ENCODE measurements at places on chromosomes 6 and 20.
A peak's percentile ranks its signal among the peaks of the same experiment; 100 is the strongest.

GRCh38 chr6:53282741-53283140, 66.0 kb downstream of the ELOVL5 start:
- no peak for DNase-seq

DNA sequence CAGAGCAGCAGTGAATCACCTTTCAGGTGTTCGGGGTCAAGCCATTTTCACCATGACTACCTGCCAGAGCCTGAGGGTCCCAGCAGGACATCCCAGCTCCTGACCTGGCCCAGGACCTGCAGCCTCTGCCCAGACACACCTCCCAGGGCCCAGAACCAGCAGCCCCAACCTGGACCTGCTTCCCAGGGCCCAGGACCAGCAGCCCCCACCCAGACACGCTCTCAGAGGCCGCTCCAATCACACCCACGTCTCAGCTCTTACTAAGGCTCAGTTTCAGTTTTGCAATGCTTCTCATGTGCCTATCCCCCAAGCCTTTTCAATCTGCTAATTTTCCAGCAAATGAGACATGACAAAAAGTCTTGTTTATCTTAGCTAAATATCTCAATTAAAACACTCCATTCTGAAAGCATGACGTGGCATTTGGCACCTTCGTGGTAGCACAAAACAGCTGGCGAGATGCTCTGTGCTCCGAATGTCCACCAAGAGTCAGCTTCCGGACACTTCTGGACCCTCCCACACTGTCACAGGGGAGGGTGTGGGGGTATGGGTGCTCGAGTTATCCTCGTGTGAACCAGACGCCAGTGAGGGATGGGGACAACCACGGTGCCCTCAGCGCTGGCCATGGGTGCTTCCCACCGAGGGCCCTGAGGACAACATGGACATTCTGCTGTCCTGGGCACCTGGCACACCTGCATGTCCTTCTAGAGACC, 253.2 kb downstream of the DLL1 start:
- DNase-seq: no peak

GRCh38 chr6:37021356-37022129, 16.1 kb downstream of the FGD2 start:
- peak; percentile 15 for DNase-seq

- no peak for DNase-seq
Measured at GRCh38 chr20:56924292-56925081, 295.4 kb downstream of the TFAP2C start.

GRCh38 chr20:33719277-33719988, 677 bp downstream of the PXMP4 start:
- DNase-seq: no peak

- DNase-seq: no peak
Measured at GRCh38 chr20:9186396-9186795, 117.5 kb downstream of the PLCB4 start.

GRCh38 chr6:126461045-126461444, 121.1 kb downstream of the CENPW start:
- DNase-seq: no peak

GRCh38 chr6:154403788-154404187, 47.2 kb upstream of the IPCEF1 start:
- no peak for DNase-seq

- no peak for DNase-seq
Measured at GRCh38 chr20:10427060-10427692, 6.8 kb downstream of the MKKS start.

- DNase-seq: no peak
Measured at GRCh38 chr20:59823491-59824259, 109.8 kb downstream of the SYCP2 start.

DNA sequence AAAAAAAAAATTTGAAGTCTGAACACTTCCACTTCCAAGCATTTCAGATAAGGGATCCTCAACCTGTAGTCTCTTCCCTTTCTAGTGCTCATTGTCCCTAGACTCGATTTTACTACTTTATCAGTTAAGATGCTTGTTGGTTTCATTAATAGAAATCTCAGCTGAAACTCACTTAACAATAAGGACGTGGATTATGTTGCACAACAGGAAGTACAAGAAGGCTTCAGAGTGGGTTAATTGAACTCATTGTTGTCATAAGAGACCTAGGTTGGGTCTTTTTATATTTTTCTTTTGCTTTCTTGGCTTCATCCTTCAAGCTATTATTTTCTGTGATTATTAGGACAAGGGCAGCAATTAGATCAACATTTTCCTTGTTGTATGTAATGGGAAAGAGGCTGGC, 175.2 kb downstream of the CDKAL1 start:
- no peak for DNase-seq

GRCh38 chr6:122393351-122393896, 6.0 kb upstream of the HSF2 start:
- no peak for DNase-seq

GRCh38 chr6:128508588-128509296, 11.7 kb downstream of the PTPRK start:
- DNase-seq: peak; percentile 93

- DNase-seq: peak; percentile 97
Measured at GRCh38 chr6:142416179-142416578, 114.4 kb downstream of the ADGRG6 start.

DNA sequence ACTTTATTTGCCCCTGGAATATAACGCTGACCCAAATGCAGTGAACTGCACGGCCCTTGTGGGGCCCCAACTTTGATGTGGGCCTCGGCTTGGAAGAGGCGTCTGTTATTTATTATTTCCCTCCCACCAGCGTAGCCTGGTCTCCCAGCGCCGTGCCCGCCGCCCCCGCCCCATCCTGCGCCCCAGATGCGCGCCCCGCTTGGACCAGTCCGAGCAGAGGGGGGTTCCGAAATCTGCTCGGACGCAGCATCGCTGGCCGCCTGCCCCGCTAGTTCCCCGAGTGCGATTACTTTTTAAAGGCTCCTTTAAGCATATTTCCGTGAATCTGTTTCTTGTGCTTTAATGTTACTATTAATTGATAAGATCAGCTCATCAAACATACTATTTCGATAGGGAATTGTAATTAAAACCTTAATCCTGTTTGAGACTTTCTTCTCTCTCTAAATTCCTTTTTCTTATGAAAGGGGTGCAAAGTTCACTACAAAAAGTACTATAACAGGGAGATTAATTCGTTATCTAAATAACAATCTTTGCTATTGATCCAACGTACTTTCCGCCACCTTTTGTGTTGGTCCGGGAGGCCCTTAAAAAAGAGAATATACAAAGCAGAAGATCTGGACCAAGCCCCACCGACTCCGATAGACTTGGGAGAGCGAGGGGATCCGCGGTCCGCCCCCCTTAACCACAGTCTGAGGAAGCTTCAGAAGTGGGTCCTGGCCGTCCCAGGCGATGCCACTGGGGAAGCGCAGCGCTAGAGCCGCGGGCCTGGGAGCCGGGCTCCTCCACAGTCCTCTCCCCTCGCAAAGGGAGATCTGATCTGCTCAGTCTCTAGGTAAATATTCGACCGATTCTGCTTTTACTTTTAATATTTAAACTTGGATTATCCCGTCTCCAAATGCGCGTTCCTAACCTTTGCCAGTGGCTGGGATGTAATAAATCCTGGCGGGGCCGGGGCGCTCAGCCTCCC, 10.2 kb downstream of the POU3F2 start:
- no peak for DNase-seq

DNA sequence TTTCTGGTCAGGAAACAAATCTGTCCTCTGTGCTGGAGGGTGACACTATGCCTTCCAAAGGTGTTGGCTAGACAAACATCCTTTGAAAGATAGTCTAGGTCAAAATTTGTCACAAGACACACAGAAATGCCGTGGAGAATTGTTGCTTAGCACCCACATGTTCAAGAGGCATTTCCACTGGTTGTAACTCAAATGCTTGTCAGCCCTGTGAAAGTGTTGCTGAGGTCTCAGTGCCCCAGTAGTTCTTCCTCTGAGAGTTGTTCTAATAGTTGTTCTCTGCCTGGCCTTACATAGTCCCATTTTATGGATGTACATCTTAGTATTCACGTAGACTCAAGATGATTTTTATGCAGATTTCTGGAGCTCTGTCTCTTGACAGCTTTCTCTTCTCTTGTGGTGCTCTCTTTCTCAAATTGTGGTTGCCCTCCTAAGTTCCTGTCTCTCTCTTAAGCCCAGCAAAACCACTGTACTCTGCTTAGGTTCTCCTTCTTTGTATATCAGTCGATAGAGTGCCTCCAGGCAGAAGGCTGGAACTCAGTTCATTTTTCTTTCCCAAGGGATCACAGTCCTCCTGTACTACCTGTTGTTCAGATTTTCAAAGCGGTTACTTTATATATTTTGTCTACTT, 39.5 kb upstream of the REV3L start:
- DNase-seq: no peak

GRCh38 chr20:47188540-47188939, 168.0 kb downstream of the ZMYND8 start:
- DNase-seq: no peak

- DNase-seq: no peak
Measured at GRCh38 chr6:48928937-48929336, 534.1 kb downstream of the MMUT start.

- DNase-seq: no peak
Measured at GRCh38 chr6:52389626-52390360, 27.8 kb downstream of the PAQR8 start.

GRCh38 chr6:145015739-145016558, 719.4 kb downstream of the EPM2A start:
- peak; percentile 82 for DNase-seq

DNA sequence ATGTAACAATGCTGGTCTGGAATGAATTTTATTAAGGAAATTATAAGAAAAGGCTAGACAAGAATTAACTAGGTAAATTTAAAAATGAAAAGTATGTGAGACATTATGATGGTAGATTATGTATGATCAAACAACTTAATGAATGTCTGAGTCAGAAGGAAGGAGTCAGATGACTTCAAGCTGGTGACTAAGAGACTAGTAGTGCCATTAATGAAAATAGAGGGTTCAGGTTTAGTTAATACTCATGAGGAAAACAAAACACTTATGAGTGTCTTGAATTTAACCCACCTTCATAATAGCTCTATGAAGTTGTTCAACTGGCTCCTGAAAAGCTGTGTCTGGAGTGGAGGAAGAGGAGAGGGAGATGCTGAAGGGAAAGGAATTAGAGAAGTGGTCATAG, 256.3 kb downstream of the ADGRB3 start:
- peak; percentile 3 for DNase-seq

DNA sequence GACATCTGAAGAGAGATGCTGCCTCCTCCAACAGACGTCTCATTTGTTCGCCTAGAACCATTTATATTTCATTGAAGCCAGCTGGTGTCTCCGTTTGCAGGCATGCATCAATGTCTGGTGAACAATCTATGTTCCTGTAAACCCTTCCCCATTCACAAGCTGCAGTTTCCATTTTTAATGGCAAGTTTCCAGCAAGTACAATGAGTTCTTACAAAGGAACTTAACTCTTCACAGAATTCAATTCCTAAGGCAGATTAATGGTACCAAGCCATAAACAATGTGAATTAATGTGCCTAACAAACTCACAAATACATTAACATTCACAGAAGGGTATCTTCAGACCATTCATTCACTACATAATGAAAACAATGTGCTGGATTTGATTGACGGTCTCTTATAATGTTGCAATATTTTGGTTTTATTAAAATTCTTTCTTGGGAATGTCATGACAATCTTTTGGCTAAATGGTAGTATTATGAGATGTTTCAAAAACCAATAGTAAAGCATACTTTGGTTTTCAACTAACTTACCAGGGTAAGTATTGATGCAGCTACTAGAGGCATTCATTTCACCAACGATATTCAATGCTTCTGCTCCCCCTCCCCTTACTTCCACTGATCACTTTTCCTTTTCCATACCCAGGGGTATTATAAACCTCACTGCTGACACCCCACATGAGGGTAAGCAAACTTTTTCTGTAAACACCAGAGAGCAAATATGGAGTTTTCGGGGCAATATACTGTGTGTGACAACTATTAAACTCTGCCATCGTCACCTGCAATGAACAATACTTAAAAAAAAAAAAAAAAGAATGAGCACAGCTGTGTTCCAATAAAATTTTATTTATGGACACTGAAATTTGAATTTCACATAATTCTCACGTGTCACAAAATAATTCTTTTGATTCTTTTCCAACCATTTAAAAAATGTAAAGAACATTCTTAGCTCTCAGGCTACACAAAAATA, 4.2 kb downstream of the AKIRIN2 start:
- no peak for DNase-seq

DNA sequence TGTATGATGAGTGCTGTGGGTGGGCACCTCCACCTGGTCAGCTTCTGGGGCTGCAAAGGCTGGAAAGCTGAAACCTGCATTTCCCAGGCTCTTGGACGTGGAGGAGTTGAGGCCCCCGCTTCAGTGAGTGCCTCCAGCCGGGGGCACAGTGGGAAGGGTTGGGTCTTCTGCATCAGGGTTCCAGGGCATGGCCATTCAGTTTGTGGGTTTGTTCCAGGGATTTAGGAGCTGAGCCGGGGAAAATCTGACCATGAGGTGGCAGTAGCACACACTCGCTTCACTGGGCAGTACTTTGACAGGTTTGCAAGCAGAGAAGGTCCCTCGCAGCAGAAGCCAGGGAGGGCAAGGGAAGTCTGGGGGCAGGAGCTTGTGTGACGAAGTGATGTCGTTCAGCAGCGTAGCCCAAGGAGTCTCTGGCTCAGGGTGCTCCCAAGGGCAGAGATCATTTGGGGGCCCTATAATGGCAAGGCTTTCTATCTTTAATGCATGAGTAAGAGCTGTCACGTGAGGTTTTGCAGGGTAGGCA, 69.5 kb upstream of the SULF2 start:
- no peak for DNase-seq

GRCh38 chr6:157620944-157621343, 202.1 kb upstream of the SNX9 start:
- no peak for DNase-seq

DNA sequence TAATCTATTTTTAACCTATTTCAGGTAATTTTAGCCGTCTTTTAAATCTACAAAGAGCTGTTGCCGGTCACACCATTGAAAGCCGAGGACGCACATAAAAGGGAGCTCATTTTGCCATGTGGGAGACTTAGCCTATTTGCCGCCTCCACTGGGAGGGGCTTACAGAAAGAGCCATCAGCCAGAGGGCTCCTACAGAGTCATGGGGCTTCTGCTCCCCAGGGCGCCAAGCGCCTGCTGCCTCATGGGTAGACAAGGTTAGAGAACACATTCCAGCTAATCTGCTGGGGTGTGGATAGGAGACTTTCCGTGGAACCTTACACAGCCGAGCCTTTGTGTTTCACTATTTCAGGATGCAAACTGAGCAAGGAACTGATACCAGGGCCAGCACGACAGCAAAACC, 12.6 kb downstream of the PCMTD2 start:
- no peak for DNase-seq

- DNase-seq: no peak
Measured at GRCh38 chr20:44031001-44031574, 116.4 kb downstream of the TOX2 start.

- DNase-seq: no peak
Measured at GRCh38 chr6:88000713-88001112, 46.9 kb upstream of the SPACA1 start.

GRCh38 chr6:14765106-14765505, 480.8 kb upstream of the JARID2 start:
- DNase-seq: no peak

- DNase-seq: no peak
Measured at GRCh38 chr6:14086701-14087100, 30.9 kb upstream of the CD83 start.

GRCh38 chr6:38143191-38144150, 323.9 kb downstream of the ZFAND3 start:
- no peak for DNase-seq
